Body of pancreas (tissue), 4 donors: ENCODE measurements at places on chromosomes 11 and 22.

GRCh38 chr11:77278595-77279506 is 22.6 kb downstream of the GDPD4 start:
- DNase-seq = no peak

GRCh38 chr22:37121887-37122591 is 12.5 kb upstream of the TMPRSS6 start:
- DNase-seq = no peak

DNA sequence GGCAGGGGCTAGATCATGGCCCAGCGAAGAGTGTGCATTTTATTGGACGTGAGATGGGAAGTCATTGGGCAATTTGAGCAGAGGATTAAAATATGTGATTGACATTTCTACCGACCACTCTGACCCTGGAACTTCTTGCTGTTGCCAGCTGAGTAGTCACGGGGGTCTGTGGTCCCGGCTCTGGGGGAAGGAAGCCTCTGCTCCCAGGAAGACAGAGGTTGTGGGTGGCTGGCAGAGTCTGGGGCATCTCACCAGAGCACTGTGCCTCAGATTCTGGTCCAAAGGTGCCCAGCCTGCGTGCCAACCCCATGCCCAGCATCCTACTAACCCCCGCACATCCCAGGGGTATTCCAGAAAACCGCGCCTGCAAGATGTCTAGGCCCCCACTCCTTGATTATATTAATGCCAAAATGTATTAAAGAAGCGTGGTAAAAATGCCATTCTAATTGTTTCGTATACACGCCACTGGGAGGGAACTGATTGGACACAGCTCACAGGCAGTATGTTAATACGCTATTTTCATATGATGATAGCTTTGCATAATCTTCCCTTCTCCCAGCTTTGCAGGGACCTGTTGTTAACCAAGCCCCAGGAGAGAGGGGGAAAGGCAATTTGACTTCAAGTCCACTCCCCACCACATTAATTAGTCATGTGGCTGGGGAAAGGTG is 25.3 kb upstream of the LMO1 start:
- no peak for DNase-seq

GRCh38 chr22:46676479-46676878 is 56.3 kb downstream of the GRAMD4 start:
- DNase-seq = no peak

GRCh38 chr22:50665738-50666137 is 6.9 kb upstream of the SHANK3 start:
- no peak for DNase-seq

- DNase-seq = no peak
Measured at GRCh38 chr11:104142698-104143097, 21.2 kb downstream of the PDGFD start.

DNA sequence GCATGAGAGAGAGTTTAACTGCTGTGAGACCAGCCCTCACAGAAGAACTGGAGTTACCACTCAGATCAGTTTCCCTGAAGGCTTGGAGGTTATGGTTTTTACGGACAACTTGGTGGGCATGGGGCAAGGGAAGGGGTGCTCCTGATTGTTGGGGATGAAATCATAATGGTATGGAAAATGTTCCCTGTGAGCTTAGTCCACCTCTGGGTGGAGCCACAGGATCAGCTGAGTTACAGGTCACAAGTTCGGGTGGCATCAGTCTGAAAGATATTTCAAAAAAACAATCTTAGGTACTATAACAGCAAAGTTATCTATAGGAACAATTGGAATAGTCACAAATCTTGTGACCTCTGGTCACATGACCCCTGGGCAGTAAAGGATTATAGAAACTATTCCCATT is 162.9 kb downstream of the DLG2 start:
- no peak for DNase-seq

DNA sequence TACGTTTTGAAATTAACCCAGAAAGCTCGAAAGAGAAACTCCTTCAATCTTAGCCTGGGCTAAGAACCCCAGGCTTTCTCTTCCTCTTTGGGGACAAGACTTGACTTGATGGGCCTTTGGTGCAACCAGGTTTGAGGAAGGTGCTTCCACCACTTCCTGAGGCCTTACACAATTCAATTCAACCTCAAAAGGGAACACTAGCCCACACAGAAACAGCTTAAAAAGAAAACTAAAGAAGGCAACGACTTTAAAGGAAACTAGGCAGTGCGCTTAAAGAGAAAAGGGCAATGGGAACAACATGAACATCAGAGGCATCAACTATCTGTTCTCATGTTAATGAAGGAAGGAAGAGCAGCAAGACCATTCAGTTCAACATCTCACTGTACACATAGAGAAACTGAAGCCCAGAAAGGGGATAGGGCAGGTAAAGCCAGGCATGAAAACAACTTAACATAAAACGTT is 24.8 kb downstream of the PAK1 start:
- no peak for DNase-seq

GRCh38 chr22:39627865-39628562 is 57.5 kb downstream of the CACNA1I start:
- no peak for DNase-seq

DNA sequence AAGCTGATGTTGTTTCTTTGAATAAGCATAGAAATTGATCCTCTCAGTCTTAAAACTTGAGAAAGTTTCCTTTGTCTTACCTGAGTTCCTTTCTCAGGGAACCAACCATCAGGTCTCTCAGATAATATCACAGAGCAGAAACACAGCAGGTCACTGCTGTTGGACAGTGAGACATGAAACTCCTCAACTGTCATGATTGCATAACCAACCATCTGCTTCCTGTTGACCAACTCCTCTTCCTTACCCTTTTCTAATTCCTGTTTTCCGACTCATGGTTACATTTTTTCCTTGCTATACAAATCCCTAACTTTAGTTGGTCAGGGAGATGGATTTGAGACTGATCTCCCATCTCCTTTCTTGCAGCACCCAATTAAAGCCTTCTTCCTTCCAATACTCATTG is 845.3 kb downstream of the FAM181B start:
- no peak for DNase-seq

DNA sequence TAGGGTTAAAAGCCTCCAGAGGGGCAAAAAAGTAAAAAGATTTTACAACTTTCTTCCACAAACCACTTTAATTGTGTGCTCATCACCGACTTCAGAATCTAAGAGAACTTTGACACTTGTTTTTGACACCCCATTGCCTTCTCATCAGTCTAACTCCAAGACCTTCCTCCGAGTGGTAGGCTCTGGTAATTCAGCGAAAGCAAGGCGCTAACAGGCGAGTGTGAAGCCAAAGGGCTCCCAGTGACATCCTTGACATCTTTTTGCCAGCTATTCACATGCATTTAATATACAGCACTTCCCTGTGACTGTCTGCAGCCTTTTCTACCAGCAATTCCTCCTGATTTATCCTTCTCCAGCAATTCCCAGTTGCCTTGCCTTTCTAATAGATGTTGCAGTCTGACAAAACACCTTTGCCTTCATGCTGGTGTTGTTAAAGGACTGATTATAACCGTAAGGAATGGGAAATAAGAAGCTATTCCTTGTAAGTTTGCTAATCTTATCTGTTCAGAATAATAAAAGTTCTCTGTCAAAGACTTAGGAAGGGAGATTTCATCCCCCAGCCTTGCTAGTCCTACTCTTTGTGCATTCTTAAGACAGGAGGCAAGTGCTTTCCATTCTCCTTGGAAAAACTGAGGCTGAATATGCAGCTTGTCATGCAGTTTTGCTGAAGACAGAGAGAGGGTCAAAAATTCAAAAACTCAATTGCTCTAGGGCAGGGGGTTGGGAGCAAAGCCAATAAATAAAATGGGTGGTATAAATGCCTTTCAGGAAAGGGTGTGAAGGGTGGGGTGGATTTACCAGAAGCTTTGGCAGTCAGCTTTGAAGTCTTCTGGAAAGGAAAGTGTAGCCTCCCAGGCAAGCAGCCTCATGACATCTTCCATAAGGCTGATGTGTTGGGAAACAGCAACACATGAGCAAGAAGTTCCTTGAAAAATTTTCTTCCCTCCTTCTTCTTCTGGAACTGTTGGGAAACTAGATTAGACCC is 39.1 kb downstream of the SNX19 start:
- no peak for DNase-seq

DNA sequence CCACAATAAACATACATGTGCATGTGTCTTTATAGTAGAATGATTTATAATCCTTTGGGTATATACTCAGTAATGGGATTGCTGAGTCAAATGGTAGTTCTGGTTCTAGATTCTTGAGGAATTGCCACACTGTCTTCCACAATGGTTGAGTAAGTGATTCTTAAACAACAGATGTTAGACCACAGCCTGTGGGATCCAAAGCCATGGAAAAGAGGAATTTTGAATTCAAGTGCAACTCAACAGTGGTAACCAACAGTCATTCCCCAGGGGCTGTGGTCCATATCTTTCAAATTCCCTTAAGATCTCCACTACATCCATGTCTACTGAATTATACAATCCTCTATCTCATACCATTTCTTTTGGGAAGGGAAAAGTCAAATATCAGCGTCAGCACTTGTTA is 321.5 kb downstream of the LARGE1 start:
- DNase-seq = no peak

DNA sequence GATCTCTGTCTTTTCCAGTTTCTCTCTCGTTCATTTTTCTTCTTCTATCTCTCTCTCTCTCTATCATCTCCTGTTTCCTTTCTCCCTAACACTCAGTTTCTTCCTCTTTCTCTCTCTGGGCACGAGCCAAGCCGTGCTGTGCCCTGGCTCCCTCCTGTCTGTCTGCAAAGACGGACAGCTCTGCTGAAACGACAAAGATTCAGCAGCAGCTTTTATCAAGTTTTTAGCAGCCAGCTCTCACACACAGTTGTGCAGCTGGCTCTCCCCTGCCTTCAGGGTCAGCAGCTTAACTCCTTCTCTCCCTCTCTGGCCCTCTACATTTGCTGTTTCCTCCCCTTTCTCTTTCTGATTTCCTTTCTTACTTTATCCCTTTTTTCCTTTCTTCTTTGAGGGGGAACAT is 352.0 kb upstream of the MPPED2 start:
- no peak for DNase-seq

DNA sequence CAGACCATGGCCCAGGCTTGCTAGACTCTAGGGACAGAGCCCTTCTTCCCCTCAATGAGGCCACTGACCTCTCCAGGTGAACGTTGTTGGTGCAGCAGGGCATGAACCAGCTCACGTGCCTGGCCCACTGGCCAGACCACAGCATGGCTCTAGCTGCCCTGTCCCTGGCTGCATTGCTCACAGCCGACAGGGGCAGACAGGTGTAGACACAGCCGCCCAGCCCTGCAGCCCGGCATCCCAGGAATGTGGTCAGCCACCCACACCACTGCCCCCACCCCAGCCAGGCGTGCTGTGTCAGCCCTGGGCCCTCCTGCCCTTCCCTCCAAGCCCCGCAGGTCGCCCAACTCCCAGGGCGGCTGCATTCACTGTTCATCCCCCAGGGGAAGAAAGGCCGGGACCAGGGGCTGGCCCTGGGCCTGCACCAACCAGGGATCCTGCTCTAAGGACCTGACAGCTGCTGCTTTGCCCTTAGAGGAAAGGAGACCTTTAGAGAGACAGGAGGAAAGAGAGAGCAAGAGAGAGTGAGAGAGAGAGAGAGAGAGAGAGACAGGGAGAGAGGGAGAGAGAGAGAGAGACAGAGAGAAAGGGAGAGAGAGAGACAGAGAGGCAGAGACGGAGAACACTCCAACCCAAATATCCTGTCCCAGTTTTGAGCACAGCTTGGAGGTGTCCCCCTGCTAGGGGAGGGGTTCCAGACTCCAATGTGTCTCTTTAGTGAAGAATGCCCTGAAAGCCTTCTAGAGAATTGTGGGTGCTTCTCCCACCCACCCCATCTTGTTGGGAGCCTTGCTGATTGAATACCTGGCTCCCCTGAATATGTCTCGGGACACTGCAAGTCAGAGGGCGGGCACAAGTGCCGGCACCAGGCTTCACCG is 44.2 kb upstream of the LINC01488 start:
- DNase-seq = peak; percentile 67

DNA sequence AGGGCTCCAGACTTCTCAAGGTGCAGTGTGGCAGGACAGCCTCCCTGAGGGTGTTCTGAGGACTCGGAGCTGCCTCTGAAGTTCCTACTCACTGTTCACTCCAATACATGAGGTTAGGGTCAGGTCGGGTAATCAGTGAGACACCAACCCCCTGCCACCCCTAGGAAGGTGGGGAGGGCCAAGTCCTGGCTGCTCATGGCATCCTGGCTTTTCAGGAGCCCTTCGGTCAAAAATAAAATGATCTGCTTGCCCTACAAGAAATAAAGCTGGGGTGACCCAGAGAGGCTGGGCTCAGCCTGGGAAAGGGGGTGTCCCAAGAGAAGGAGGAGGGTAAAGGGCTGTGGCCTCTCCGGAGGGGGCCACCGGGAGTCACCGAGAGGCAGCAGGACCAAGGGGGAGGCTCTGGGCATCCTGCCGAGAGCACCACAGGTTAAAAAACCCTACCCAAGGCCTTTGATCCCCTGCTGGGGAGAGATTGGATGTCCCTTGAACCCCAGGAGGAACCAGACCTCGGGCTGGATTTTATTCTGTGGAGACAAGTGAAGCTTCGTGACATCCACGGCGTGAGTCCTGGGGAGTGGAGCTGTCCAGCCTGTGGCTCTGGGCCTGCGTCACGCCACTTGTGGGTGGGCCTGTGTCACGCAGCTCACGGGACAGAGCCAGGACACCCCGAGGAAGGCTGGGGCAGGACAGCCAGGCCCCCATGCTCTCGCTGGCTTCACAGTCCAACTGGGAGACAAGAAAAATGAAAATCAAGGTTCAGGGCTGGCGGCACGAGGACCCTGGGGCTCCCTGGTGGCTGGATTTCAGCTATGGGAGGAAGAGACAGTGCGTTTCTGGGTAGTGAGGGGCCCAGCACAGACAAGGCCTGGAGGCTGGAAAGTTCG is 102.2 kb upstream of the FGF3 start:
- no peak for DNase-seq

GRCh38 chr22:39474351-39475111 is 17.7 kb downstream of the MGAT3 start:
- DNase-seq = peak; percentile 70

- no peak for DNase-seq
Measured at GRCh38 chr22:32237906-32238305, 17.2 kb downstream of the SLC5A4 start.

DNA sequence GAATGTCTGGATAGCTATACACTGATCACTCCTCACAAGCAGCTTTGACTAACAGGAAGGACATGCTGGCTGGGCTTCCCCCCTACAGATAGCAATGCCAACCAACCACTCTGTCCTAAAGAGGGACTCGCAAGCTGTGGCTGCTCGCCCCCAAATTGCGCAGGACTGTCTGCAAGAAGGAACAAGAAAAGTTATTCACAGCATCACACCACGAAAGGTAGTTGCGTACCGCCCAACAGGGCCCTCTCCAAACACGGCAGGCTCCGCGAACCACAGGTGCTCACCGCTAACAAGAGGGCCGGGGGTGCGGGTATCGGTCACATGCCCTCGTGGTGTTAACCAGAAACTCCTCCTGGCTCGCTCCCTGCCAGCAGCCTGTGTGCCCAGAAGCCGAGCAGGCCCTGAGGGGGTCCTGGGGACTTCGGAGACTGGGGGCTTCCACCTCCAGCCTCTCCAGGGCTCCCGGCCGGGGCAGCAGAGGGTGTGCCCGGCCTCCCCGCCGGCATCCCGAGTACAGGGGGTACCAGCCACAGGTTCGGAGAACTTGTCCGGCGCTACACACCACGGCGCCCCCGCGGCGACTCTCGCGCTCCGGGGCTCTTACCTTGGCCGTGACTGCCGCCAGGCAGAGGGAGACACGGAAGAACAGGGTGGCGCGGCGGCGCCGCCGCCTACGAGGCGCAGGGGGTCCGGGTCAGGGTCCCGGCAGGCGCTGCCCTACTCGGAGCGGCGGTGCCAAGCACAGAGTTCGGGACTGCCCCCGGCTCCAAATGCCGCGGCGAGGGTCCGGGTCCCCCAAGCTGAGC is 682 bp downstream of the LARGE1 start:
- DNase-seq = peak; percentile 53
